Left ventricle myocardium inferior (tissue), 1 donor: ENCODE measurements at places on chromosomes 6 and 20.
A peak's percentile ranks its signal among the peaks of the same experiment; 100 is the strongest.

DNA sequence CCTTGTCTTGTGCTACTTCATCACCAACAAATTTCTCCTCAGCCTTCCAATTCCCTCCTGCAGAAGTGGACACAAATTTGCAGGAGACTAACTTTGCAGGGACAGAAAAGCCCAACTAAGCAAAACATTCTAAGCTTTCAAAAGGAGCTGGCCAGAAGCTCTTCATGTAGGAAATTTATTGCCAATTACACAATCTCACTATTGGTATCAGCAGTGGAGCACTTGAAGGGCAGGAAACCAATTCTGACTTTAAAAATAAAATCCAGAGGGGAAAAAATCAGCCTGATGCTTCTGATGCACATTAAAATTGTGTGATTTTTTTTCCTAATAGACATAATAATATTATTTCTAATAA is 193.3 kb downstream of the LY86 start:
- no peak for DNase-seq

GRCh38 chr6:169841907-169842606 is 90.6 kb downstream of the ERMARD start:
- DNase-seq = no peak

DNA sequence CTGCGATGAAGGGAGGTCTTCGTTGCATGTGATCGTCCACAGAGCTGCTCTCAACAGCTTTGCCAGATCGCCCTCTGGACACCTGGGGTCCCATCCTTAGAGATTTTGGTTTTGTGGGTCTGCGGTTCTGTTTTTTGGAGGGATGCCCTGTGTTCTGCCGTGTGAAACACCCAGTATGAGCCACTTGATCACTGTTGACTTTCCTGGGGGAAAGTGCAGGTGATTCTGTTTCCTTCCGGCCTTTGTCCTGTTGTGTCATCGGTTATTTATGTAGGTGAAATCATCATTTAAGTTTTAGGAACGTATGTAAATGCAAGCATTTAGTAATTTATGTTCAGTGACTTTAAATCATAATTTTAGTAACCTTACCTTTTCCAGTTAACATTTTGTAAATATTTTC is 56.4 kb upstream of the SLC22A1 start:
- no peak for DNase-seq

GRCh38 chr6:10587656-10588406 is 66.7 kb downstream of the GCNT2 start:
- DNase-seq = no peak

DNA sequence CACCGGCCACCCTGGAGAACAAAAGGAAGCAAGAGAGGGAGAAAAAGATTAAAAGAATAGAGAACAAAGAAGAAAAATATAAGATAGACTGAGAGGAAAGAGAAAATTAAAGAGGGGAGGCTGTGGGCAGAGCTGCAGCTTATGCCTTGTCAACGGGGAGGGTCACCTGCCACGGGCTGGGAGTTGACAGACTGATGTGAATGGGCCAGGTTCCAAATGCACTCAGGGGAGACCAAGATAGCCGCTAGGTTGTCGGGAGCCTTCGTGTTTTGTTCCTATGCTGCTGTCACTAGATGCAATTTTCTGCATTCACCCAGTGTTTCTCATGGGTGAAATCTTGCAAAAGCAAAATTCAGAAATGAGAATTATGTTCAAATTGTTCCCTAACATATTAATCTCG is 119.6 kb upstream of the MTHFD1L start:
- peak; percentile 58 for DNase-seq

DNA sequence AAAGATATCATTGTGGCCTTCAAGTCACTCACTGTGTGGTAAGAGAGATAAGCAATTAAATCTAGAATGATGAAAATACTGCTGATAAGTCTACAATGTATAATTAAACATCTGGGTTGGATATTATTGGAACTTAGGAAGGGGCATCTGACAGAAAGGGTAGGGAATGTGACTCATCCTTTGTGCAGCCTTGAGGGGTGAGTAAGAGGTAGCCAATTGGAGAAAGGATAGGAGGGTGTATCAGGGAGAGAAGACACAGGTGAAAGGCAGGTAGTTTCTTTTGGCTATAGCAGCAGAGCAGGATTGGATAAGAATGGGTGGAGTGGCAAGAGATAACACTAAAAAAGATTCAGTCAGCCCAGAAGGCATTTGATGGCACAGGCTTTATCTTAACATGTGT is 182.0 kb downstream of the COL21A1 start:
- no peak for DNase-seq

GRCh38 chr6:157233686-157234085 is 89.6 kb downstream of the TMEM242 start:
- no peak for DNase-seq

GRCh38 chr6:143673669-143674068 is 4.1 kb upstream of the PHACTR2 start:
- DNase-seq = no peak

DNA sequence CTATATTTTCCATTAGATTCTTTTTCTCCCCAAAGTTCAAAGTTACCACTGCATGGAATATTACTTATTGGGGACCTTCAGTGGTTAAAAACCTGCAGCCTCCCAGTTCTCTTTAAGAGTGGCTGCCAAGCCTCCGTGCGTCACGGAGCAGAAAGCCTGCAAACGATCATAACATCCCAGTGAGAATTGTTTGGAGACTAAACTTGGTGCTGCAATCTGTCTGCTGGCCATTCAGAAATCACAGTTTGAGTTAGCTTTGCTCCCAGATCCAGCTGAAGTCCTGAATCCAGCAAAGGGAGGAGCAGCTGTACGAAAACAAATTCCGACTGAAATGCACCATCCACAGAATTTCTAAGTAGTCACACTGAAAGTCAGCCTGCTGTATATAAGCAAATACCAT is 213.5 kb upstream of the PDE10A start:
- peak; percentile 69 for DNase-seq

GRCh38 chr20:63377256-63377941 is 16.2 kb upstream of the CHRNA4 start:
- DNase-seq = no peak

GRCh38 chr20:33076662-33077372 is 2.6 kb upstream of the BPIFB4 start:
- DNase-seq = no peak

- DNase-seq = no peak
Measured at GRCh38 chr6:121441477-121441876, 6.0 kb downstream of the GJA1 start.

DNA sequence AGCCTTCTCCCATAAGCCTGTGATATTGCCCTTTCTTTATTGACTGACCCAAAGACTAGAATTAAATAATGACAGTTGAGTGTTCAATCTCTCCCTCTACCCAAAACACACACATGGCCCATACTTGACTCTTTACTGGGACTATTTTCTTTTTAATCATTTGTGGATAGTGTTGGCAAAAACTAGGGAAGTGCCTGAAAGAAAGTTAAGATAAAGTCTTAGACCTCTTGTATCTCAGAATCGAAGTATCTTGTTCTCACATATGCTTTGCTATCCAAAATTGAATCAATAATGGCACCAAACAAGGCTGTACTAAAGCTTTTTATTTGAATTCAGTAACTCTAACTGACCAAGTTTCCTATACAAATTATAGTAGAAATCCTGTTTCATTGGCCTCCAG is 19.0 kb downstream of the TMEM244 start:
- DNase-seq = no peak

DNA sequence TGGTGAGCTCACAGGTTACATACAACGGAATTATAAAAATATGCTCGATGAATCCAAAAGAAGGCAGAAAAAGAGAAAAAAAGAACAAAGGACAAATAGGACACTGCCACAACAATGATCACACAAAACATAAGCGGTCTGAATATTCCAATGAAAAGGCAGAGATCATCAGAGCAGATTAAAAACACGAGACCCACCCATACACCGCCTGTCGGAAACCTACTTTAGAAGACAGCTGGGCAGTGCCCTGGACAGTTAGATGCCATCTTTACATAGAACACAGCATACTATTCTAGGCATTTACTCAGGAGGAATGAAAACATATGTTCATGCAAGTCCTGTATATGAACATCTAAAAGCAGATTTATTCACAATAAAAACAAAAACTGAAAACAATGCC is 204.1 kb downstream of the TTLL2 start:
- DNase-seq = no peak

- DNase-seq = no peak
Measured at GRCh38 chr20:20019123-20019522, 2.0 kb downstream of the NAA20 start.

DNA sequence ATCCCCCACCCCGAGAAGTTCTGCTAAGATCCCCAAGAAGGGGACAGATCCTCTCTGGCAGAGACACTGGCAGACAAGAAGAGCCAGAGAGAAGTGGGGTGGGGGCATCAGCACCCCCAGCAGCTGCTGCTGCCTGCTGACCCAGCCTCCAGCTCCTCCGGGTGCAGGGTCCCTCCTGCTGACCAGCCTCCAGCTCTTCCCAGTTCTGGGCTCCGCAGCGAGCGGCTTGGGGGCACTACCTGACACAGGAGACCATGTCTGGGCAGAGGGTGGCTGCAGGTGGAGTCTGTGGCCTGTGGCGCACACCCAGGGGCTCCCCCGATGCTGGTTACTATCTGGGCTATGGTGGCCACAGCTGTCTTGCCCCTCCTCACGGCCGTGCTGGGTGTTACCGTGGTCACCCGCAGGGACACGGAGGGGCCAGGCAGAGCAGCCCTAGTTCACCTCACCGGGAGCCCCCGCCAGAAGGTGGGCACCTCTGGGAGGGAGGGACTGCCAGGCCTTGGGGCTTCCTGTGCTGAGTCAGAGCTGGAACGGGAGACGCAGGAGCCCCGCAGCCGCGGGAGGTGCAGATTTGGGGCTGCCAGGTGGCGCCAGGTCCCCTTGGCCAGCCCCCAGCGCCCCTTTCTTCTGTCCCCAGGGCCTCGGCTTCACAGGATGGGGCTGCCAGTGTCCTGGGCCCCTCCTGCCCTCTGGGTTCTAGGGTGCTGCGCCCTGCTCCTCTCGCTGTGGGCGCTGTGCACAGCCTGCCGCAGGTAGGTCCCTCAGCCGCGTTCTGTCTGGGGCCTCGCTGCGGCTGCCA is 630 bp downstream of the LIME1 start:
- no peak for DNase-seq

DNA sequence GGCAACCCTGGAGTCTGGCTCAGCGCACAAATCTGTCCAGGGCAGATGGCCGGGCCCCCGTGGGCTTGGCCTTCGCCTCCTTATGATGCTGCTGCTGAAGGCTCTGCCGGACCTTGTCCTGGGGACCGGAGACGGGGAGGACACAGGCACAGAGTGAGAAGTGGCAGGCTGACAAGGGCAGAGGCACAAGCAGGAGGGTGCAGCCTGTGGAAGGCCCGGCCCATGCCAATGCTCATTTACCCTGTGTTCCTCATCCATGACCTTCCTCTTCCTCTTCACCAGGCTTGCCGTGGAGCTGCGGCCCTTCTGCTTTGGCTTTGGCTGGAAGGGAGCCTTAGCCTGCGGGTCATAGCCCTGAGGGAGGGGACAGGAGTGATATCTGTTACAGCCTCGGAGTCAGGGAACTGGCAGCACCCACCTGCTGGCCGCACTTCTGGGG is 2.4 kb downstream of the B3GALT4 start:
- DNase-seq = no peak

DNA sequence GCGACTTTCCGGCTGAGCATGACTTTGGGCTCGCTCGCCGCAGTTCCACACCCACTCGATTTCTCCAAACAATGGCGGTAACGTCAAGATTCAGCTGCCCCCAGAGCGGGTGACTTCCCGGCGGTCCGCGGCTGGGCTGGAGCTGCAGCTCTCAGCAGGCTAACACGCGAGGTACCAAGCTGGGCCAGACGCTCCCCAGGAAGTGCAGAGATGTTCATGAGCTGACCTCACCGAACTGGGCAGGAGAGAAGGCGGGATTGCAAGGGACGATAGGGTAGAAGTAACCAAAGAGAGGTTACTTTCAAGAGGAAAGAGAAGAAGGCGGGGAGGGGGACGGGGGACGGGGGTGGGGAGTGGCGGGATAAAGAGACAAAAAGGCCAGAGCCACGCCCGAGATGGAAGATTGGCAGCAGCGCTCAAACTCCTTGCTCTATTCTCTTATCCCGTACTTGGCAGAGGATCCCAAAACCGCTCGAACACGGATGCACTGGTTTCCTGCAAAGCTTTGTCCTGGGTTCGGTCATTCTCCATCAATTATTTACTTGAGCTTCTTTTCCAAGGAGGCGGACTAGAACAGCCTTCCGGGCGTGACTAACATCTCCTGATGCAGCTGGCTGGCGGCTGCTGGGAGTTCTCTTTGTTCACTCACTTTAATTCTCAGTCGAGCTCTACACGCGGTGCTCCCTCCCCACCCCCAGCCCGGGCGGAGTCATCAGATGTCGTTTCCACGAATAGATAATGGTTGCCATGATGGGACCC is at the start of gene MTCL3:
Gene MTCL3, minus strand, starts transcription at position 626 of the 759 bp plus-strand sequence.
- DNase-seq = peak; percentile 29

DNA sequence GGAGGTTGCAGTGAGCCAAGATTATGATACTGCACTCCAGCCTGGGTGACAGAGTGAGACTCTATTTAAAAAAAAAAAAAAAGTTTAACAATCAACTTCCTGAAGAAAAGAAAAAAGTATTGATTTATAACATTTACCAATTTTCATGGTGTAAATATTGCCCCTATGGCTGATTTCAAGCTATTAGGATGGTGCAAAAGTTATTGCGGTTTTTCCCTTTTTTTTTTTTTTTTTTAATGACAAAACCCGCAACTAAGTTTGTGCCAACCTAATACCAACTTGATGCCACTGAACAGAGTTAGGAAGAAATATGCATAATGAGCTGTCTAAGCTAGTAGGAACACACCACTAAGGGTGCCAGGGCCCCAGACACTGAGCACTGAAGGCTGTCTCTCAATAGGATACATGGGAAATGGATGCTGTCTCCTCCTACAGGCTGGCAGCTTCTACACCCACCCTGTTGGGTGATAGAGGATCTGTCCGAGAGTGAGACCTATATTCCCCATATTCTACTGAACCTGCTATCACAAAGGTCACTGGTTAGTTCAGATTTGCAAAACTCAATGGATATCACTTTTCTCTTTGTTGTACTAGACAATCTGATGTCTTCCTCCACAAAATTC is 6.5 kb upstream of the PERP start:
- no peak for DNase-seq

GRCh38 chr6:34223956-34224940 is 12.4 kb upstream of the HMGA1 start:
- peak; percentile 92 for DNase-seq

DNA sequence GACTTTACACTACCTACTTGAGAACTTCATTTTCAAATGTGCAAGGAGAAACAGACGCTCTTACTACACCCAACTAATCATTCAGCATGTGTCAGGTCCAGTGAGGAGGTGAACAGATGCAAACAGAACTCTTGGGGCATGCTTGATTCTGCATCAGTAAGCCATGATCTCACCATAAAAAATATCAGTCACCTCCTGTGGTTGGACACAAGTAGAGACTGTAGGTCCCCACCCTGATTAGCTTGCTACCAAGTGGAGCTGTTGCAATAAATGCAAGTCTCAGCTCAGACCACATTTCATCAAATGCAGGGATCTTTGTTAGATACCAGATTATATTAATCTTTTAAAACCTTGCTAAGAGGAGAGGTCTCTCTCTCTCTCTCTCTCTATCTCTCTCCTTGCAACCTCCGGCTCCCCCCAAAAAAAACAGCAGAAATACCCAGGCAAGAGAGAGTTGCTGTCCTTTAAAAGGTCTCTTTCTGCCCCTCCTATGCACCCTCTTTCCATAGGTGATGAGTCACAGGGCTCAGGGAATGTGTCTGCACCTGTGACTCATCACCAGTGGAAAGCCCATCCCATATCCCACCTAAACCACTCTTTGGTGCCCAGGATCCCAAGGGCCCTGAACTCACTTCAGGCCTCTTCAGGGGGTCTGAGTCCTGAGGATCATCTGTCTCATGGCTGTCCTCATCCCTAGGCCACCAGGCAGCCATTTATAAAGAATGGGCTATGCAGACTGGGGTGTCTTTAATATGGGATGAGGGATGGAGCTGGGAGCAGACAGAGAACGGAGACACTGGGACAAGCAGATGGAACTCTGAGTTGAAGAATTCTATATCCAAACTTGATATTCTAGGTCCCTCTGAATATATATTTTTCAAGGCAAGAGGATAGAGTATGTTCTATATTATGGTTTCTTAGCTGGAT is 154.5 kb downstream of the QRSL1 start:
- DNase-seq = no peak
